CD4-positive, alpha-beta T cell treated with Interleukin-4 for 1 hour (primary cell): ENCODE measurements at places on chromosomes 7 and 10.
A peak's percentile ranks its signal among the peaks of the same experiment; 100 is the strongest.

- no peak for DNase-seq
These were observed 85.9 kb downstream of the ELFN1 start for GRCh38 chr7:1755783-1756625.

- DNase-seq = no peak
These were observed 542.3 kb upstream of the MBL2 start for GRCh38 chr10:53314876-53315275.

GRCh38 chr7:74453322-74454011 is at the start of gene GTF2IRD1:
Gene GTF2IRD1, plus strand, starts transcription at chr7:74453906. Its CDS starts 54,175 bp downstream, at chr7:74508081.
- peak; percentile 32 for DNase-seq

- DNase-seq = peak; percentile 58
These were observed 21.1 kb downstream of the FAM53B start for GRCh38 chr10:124722798-124723783.

DNA sequence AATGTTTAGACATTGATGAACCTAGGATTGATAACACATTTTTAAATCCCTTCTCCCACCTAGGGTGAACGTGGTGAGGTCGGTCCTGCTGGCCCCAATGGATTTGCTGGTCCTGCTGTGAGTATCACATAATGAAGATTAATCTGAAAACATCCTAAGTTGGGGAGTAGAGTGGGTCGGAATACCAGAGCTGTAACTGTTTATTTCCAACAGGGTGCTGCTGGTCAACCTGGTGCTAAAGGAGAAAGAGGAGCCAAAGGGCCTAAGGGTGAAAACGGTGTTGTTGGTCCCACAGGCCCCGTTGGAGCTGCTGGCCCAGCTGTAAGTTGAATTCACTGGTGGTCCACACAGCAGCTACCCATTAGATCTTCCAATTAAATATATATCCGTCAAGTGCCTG is 25.6 kb downstream of the COL1A2 start:
- no peak for DNase-seq

GRCh38 chr10:119270762-119271366 is 63.5 kb downstream of the GRK5 start:
- DNase-seq = peak; percentile 73
